Activated CD4-positive, alpha-beta T cell treated with anti-CD3 and anti-CD28 coated beads, Interleukin-2, amount 10 ng/mL, durations not matched to agents 24 days and 14 days (primary cell): ENCODE measurements at places on chromosomes 11 and 22. TPM values are rescaled to one million over a fixed set of nuclear protein-coding genes. Genes with fewer than 3 reads are reported as not detected.

GRCh38 chr11:42043312-42043711 is 583.9 kb upstream of the LRRC4C start:
- no peaks in the 10 kb centered on the region for H3K27me3 ChIP-seq
- no peaks in the 10 kb centered on the region for H3K36me3 ChIP-seq
- DNase-seq: no peak
- H3K4me3 ChIP-seq: no peak overlapping the region
- no peak overlapping the region for H3K27ac ChIP-seq

Gene GSTP1
- 305 and 312 TPM in 2 replicates for total RNA-seq

DNA sequence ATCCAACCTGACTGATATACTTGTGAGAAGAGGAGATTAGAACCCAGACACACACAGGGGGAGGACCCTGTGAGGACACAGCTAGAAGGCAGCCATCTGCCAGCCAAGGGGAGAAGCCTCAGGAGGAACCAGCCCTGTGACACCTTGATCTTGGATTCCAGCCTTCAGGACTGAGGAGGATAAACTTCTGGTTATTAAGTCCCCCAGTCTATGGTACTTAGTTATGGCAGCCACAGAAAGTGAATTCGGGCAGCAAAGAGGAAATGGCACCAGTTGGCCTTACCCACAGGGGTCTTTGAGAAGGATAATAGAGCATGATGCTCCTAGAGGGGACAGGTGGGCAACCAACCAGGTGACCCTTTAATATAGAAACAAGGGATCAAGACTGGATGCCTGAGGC is 49.4 kb downstream of the ASCL2 start:
- peaks cover 28% of the 10 kb centered on the region for H3K27me3 ChIP-seq
- H3K4me3 ChIP-seq: no peak overlapping the region
- no peaks in the 10 kb centered on the region for H3K36me3 ChIP-seq

DNA sequence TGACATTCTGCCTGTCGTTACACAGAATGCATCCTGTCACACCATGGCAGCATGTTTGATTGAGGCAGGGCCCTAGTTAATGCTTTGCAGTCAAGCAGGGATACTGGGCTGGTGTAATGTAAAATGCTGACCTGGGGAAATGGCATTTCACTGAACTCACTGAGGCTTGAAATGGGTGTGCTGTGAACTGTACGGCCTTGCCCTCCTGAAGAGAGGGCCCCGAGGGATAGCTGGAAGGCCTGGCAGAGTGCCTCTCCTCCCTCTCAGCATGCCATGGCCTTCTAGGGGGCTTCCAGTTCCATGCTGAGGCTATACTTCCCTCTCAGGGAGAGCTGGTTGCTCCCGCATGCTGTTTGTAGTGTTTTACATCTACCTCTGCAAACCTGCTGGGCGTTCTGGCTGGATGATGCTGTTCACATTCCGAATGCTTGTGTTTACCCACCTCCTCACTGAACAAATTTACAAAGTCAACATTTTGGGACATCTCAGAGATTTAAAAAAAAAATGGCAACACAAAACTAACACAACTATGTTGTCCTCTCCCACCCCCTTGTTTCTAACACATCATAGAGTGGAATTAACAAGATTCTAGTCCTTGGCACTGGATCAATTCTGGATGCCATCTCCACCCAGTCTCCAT is 416.7 kb upstream of the CADM1 start:
- H3K4me3 ChIP-seq: no peak overlapping the region
- H3K4me1 ChIP-seq: peaks cover 15% of the 10 kb centered on the region
- no peak overlapping the region for H3K27ac ChIP-seq

GRCh38 chr22:46129390-46130041 is 20.8 kb upstream of the PPARA start:
- no peaks in the 10 kb centered on the region for H3K27me3 ChIP-seq
- no peaks in the 10 kb centered on the region for H3K4me1 ChIP-seq
- no peak overlapping the region for H3K27ac ChIP-seq
- no peak for DNase-seq

DNA sequence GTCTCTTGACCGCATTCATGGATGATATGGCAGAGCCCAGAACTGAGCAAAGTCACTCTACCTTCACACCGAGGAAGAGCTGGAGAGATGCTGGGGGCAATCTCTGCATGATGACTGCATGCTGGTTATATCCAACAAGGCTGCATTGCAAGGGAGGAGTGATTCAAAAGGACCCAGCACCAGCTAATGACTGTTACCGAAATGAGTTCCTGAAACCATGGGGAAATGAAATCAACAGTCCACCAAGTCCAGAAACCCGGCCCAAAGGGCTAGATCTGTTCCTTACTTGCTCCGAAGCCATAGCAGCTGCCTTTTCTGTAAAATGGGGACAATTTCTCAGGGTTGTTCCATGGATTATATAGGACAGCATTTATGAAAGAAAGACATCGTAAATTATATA is 1.2 kb upstream of the SMIM35 start:
- DNase-seq: no peak
- H3K4me3 ChIP-seq: no peak overlapping the region
- peaks cover 11% of the 10 kb centered on the region for H3K27me3 ChIP-seq
- no peak overlapping the region for H3K27ac ChIP-seq
- H3K36me3 ChIP-seq: peaks cover 1% of the 10 kb centered on the region

- H3K27ac ChIP-seq: peak overlapping the region; percentile 67
- H3K4me1 ChIP-seq: peaks cover 93% of the 10 kb centered on the region
- peaks cover 26% of the 10 kb centered on the region for H3K36me3 ChIP-seq
Observed at GRCh38 chr11:128294671-128295050, 292.7 kb downstream of the ETS1 start.

DNA sequence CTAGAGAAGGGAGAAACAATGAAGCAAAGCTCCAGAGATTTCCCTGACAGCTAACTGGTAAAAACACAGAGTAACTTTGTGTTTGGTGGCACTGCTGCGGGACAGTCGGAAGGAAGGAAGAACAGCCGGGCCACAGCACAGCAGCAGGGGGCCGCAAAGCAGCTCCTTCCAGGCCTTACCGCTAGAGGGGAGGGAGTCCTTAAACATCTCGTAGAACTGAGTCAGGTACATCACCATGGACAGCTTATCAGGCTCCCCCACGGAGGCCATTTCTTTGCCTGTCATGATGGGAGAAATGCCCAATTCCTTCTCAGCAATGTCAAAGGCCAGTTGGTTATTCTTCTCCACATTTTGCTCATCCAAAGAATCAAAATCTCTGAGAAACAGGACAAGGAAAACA is 114.6 kb upstream of the BID start:
- no peaks in the 10 kb centered on the region for H3K27me3 ChIP-seq
- no peak overlapping the region for H3K4me3 ChIP-seq
- DNase-seq: no peak
- peaks cover 21% of the 10 kb centered on the region for H3K36me3 ChIP-seq
- H3K27ac ChIP-seq: no peak overlapping the region

Gene PELI3
- total RNA-seq: 16.1 and 18.3 TPM in 2 replicates

- no peak for DNase-seq
- H3K4me1 ChIP-seq: no peaks in the 10 kb centered on the region
- H3K27me3 ChIP-seq: no peaks in the 10 kb centered on the region
- H3K36me3 ChIP-seq: peaks cover 7% of the 10 kb centered on the region
- no peak overlapping the region for H3K27ac ChIP-seq
- H3K4me3 ChIP-seq: no peak overlapping the region
Observed at GRCh38 chr11:488992-489391, 18.1 kb downstream of the RNH1 start.
